ENCODE measurements at places on chromosomes 13 and 19. TPM values are rescaled to one million over a fixed set of nuclear protein-coding genes. Genes with fewer than 3 reads are reported as not detected.

The SYT5 gene
- total RNA-seq: not detected

The SIGLEC9 gene
- 1.1 TPM for total RNA-seq

The DNAAF3 gene
- total RNA-seq: not detected

The C19orf18 gene
- total RNA-seq: 0.40 TPM

The ZNF541 gene
- total RNA-seq: 0.20 TPM

The FGF21 gene
- not detected for total RNA-seq

The PDE4A gene
- 58.1 TPM for total RNA-seq

The GPC5 gene
- not detected for total RNA-seq

The LMTK3 gene
- 5.4 TPM for total RNA-seq

DNA sequence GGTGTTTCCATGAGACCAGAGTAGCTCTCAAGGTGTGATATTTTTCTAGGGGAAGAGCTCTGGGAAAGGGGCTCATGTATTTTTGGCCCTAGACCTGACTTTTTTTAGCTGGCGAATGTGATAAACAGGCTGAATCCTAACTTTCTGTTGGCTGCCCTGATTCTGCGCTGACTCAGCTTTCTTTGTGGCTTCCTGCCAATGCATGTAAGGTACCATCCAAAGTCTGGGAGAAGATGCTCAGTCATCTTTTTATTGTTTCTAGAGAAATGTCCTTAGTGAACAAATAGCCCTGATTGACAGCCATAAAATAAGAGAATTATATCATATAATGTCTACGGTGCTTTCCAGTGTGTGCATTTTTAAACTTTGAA lies 113.6 kb upstream of the MBNL2 start:
- DNase-seq: no peak
- H3K27ac ChIP-seq: no peak overlapping the region
- no peak overlapping the region for H3K4me3 ChIP-seq
- peaks cover 7% of the 10 kb centered on the region for H3K4me1 ChIP-seq
- peaks cover 4% of the 10 kb centered on the region for H3K27me3 ChIP-seq

- H3K4me1 ChIP-seq: no peaks in the 10 kb centered on the region
- peaks cover 4% of the 10 kb centered on the region for H3K27me3 ChIP-seq
- H3K36me3 ChIP-seq: no peaks in the 10 kb centered on the region
- DNase-seq: no peak
- no peak overlapping the region for H3K4me3 ChIP-seq
These were observed 273.8 kb downstream of the LHFPL6 start for GRCh38 chr13:39329182-39329639.

GRCh38 chr13:98909016-98909415 lies 68.8 kb downstream of the DOCK9 start:
- H3K4me1 ChIP-seq: peaks cover 53% of the 10 kb centered on the region
- peak; percentile 49 for DNase-seq
- peaks cover 51% of the 10 kb centered on the region for H3K36me3 ChIP-seq
- peak overlapping the region; percentile 95 for H3K27ac ChIP-seq
- no peak overlapping the region for H3K4me3 ChIP-seq
- no peaks in the 10 kb centered on the region for H3K27me3 ChIP-seq

DNA sequence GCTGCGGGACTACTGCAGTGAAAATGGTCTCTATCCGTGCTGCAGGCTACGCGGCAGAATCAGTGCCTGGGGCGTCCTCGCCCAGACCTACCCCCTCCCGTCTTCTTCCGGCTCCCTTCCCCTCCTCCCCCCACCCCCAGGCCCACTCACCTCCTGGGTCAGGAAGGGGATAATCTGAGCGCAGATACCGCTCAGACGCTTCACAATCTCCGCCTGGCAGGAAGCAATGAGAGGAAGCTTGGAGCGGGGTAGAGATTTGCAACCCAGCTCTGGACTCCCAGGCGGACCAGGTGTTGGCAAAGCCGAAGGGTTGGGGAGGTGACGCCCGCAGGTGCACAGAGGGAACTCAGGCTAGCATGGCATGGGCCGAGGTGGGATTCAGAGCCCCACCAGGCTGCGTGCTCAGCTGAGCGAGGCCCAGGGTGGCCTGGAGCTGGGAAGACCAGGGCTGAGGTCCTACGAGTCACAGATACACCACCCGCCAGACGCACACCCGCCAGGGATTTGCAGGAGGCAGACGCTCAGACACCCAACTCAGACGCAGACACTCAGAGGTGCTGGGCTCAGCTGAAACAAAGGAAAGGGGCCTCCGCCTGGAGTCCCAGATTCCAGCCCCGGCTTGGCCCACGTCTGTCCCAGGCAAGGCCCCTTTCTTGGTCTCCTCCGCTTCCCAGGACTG lies 4.1 kb downstream of the TLE2 start:
- H3K27ac ChIP-seq: no peak overlapping the region
- H3K4me3 ChIP-seq: no peak overlapping the region
- no peak for DNase-seq
- H3K4me1 ChIP-seq: peaks cover 28% of the 10 kb centered on the region
- H3K27me3 ChIP-seq: peaks cover 26% of the 10 kb centered on the region

DNA sequence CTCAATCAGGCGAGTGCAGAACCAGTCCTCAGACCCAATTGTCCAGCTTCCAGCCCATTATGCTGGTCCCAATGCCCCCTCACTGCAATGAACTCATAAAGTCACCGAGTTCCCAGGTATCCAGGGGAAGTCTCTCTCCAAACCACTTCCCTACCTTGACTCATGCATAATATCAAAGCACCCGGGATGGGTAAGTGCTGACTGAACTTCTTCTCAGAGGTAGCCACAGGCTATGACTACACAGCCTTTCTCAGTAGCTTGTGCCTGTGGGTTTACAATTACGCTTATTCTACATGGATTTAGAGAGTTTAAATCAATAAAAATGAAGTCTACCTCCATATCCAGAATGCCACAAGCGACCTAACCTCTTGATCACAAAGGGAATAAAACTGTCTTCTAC lies 1.7 kb upstream of the C13orf42 start:
- no peak overlapping the region for H3K4me3 ChIP-seq
- no peaks in the 10 kb centered on the region for H3K36me3 ChIP-seq
- no peak overlapping the region for H3K27ac ChIP-seq
- no peak for DNase-seq
- peaks cover 7% of the 10 kb centered on the region for H3K27me3 ChIP-seq

DNA sequence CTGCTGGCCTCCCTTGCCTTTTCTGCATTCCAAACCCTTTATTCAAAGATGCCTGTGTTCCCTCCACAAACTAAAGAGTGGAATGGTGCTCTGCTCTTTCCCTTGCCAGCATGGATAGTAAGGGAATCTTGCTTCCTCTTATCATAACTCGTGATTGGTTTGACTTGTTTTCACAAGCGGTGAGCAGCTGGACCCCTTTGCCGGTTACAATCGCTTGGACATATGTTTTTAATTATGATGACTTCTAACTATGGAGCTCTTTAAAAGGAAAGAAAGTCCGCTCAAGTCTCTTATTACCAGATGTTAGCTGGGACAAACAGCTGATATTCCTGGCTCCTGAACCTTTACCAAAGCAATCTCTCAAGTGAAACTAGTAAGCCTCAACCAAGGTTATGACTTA lies 1094.7 kb downstream of the UQCRFS1 start:
- H3K36me3 ChIP-seq: no peaks in the 10 kb centered on the region
- H3K27me3 ChIP-seq: no peaks in the 10 kb centered on the region
- no peak for DNase-seq
- H3K4me3 ChIP-seq: no peak overlapping the region
- H3K27ac ChIP-seq: no peak overlapping the region

DNA sequence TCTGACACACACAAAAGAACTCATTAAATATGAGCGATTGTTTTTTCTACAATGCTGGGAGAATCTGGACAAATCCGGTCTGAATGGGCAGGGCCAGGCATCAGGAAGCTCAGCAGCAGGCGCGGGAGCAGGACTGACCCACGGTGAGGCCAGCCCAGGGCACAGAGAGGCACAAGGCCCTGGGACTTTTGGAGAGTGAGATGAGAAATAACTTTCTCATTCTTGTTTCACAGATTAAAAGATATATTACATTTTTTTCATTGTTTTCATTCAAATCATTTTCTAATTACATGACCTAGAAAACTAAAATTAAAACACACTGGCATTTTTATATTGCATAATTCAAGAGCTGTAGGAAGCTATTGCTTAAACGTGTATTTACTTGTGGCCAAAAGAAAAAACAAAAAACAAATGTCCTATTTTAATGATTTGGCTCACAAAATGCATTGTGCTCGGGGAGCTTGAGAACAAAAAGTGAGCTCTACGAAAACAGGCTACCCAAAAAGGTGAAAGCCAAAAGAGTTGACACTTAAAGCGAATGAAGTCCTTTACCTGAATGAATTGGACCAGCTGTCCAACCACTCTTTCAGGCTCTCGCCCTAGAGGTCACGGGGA lies 133.1 kb downstream of the TNFRSF19 start:
- no peaks in the 10 kb centered on the region for H3K27me3 ChIP-seq
- H3K4me1 ChIP-seq: no peaks in the 10 kb centered on the region
- H3K4me3 ChIP-seq: no peak overlapping the region
- DNase-seq: no peak
- H3K36me3 ChIP-seq: no peaks in the 10 kb centered on the region
- H3K27ac ChIP-seq: no peak overlapping the region

GRCh38 chr13:83722443-83722842 lies 159.8 kb downstream of the SLITRK1 start:
- H3K4me3 ChIP-seq: no peak overlapping the region
- no peak overlapping the region for H3K27ac ChIP-seq
- no peaks in the 10 kb centered on the region for H3K4me1 ChIP-seq
- no peak for DNase-seq
- no peaks in the 10 kb centered on the region for H3K27me3 ChIP-seq

DNA sequence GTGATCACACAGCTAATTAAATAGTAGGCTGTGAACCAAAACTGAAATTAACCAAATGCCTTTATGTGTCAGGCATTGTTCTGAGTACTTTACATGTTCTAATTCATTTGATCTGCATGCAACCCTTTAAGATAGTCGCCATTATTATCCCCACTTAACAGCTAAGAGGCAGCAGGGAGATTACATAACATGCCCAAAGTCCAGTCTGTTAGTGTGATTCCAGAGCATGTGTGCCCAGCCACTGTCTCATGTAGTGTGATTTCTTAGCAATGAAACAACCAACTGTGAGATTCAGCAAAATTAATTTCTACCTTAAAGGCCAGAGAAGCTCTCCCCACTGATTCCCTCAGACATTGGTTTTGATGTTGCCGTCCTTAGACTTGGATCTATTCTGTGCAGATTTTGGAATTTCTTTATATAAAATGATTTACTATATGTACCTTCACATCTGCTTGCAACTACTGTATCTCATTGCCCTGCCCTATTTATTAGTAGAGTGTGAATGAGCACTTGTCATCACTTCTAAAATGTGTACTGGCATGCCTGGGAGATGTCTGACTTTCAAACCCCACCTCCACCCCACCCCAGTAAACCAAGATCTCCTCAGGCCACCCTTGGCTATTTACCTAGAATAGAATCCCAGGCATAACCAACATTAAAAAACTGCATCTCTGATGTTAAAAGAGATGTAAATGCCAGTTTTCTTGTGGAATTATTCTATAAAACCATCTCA lies 41.2 kb downstream of the POLR1D start:
- no peak overlapping the region for H3K4me3 ChIP-seq
- H3K36me3 ChIP-seq: peaks cover 16% of the 10 kb centered on the region
- H3K4me1 ChIP-seq: no peaks in the 10 kb centered on the region
- no peak overlapping the region for H3K27ac ChIP-seq
- no peaks in the 10 kb centered on the region for H3K27me3 ChIP-seq

- peak overlapping the region; percentile 97 for H3K4me3 ChIP-seq
- H3K4me1 ChIP-seq: peaks cover 33% of the 10 kb centered on the region
These were observed 1.2 kb downstream of the CNN2 start for GRCh38 chr19:1027650-1028061.

DNA sequence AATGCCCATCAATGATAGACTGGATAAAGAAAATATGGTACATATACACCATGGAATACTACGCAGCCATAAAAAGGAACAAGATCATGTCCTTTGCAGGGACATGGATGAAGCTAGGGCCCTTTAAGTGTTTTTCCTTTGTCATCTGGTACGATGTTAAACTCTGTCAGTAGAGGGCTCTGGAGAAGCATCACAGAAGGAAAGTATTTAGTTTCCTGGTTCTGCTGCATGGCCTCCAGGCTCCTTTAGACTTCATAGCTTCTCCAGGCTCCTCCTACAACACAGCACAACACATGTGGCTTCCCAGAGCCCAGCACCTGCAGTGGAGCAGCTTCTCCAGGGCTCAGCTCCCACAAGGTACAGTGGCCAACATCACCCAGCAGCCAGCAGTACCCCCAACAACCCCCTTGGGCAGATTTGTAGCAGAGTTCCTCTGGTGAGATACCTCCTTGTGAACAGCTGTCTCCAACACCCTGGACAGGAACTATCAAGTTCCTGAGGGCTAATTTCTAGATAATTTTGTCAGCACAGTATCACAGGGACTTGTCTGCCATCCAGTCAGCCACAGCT lies 63.4 kb downstream of the KCTD12 start:
- no peaks in the 10 kb centered on the region for H3K4me1 ChIP-seq
- H3K27ac ChIP-seq: no peak overlapping the region
- H3K36me3 ChIP-seq: no peaks in the 10 kb centered on the region
- no peak overlapping the region for H3K4me3 ChIP-seq

DNA sequence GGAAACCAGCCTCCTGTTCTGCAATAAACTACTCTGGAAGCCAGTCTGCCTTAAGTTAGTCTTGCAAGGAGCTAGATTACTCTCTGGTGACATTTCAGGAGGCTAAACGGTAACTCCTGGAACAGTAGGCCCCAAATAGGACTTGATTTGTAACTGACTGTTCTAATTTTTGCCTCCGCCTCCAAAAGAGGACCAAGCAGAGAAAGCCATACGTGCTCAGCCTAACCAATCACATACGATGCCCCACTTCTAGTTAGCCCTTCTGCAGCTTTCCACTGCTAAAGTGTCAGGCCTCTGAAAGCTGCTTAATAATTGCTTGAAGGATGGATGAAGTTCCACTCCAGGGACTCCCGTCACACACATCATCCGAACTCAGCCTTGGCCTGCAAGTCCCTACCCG lies 744 bp downstream of the ZNF805 start:
- H3K27ac ChIP-seq: peak overlapping the region; percentile 93
- no peak for DNase-seq
- H3K4me1 ChIP-seq: peaks cover 25% of the 10 kb centered on the region
- H3K36me3 ChIP-seq: peaks cover 31% of the 10 kb centered on the region
- H3K4me3 ChIP-seq: peak overlapping the region; percentile 83

- DNase-seq: no peak
- no peaks in the 10 kb centered on the region for H3K27me3 ChIP-seq
- no peaks in the 10 kb centered on the region for H3K36me3 ChIP-seq
- no peak overlapping the region for H3K4me3 ChIP-seq
- H3K27ac ChIP-seq: no peak overlapping the region
- H3K4me1 ChIP-seq: no peaks in the 10 kb centered on the region
These were observed 287.9 kb upstream of the NBEA start for GRCh38 chr13:34654203-34654602.
